Sciatic nerve (tissue), 2 donors: ENCODE measurements at places on chromosomes 11 and 22.

GRCh38 chr22:26851125-26851524, 193.7 kb downstream of the MIAT start:
- DNase-seq = no peak

DNA sequence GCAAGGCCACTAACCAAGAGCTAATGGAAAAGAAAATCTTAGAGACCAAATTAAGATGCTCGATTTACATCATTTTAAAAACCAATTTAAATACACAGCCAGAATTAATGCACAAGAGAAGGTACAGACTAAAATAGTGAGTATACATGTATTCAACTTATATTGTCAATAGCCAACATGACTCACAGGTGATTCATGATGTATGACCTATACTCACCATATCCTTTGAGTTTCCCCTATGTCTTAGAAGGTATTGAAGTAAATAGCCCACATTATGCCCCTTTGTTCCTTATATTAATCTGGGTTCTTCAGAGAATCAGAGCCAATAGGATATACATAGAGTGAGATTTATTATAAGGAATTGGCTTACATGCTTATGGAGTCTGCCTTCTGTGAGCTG, 97.5 kb upstream of the ANO3 start:
- no peak for DNase-seq

DNA sequence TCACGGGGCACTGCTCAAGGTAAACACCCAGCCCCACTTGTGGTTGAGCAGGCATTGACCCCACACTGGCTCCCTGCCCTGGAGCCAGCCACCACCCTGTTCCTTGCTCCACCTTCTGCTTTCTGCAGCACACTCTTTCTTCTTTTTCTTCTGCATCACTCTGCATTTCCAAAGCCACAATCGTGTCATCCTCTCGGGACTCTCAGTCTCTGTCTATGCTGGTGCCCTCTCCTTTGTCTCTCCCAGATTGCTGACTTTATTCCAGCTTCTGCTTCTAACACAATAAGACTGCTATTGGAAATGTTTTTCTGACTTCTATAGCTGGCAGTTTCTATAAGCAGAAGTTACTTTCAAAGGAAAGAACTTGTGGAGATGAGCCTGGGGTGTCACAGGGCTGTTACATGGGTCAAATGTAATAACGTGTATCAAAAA, 14.4 kb downstream of the GRAP2 start:
- no peak for DNase-seq

GRCh38 chr11:2581931-2582350, 117.9 kb downstream of the KCNQ1OT1 start:
- DNase-seq = peak; percentile 52

DNA sequence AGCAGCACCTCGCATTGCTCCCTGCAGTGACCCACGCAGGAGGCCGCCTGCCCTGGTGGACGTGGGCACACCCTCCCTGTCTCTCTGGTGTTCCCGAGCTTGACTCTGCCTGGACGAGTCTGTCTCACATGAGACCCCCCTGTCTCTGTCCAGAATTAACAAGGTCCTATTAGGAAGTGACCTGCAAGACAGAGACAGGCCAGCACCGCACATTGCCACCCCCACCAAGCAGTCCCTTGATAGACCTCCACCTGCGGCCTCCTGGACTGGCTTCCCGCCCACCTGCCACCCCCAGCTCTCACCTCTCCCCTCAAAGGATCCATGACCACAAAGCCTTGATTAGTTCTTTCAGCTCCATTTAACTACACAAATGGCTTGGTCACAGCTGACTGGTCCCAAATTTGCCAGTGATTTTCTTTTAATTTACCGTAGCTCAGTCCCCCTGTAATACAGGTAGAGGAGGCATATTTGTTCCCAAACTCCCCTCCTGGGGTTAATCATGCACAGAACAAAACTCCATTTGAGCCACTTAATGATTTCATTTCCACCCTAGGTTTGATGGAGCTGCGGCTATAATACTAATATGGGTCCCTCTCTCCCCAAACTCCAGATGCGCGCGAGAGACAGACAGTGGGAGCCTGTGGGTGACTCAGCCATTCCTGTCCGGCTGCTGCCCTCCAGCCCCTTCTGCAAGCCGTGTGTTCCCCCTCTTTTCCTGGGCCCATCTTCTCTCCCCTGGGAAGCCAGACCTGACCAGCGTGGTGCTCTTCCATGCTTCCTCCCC, 11.2 kb downstream of the SPATA19 start:
- DNase-seq = no peak

DNA sequence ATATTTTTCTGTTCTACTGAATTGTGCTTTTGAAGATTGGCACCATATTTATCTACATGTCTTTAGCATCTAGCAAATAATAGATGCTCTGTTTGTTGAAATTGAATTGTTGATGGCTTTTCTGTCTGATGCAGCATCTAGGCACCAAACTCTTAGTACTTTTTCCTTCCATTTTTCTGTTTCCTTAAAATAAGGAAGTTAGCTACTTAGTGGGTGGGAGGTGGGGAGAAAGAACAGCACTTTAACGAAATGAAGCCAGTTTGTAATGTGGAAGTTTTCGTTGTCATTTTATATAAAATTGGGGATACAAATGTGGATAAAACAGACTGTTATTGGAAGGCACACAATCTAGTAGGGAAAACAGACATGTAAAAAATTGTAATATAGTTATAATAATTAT, 76.6 kb downstream of the HIPK3 start:
- no peak for DNase-seq
